ENCODE measurements at places on chromosomes 7 and 10.

- DNase-seq = no peak
These were observed 103.6 kb upstream of the SVIL start for GRCh38 chr10:29738341-29738740.

- DNase-seq = peak; percentile 92
These were observed 716 bp downstream of the OGA start for GRCh38 chr10:101817337-101818118.

DNA sequence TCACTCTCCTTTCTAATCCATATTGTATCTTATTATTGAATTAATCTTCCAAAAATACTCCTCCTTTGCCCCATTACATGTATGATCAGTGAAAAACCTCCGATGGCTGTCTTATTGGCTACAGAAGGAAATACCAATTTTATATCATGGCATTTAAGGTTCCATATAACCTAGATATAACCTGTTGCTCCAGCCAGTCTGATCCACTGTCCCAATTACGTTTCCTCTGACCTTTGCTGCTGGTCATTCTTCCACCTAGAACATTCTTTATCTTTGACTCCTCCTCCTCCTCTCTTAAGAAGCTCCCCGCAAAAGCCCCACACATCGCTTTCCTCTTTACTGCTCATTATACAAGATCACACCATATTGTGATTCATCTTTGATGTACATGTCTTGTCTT lies 161.5 kb downstream of the RNLS start:
- no peak for DNase-seq

GRCh38 chr10:23100331-23101030 lies 5.1 kb downstream of the MSRB2 start:
- DNase-seq = no peak

GRCh38 chr7:74379938-74380337 lies 73.8 kb upstream of the GTF2IRD1 start:
- DNase-seq = no peak

- no peak for DNase-seq
These were observed 192.0 kb upstream of the PTN start for GRCh38 chr7:137535579-137535978.

DNA sequence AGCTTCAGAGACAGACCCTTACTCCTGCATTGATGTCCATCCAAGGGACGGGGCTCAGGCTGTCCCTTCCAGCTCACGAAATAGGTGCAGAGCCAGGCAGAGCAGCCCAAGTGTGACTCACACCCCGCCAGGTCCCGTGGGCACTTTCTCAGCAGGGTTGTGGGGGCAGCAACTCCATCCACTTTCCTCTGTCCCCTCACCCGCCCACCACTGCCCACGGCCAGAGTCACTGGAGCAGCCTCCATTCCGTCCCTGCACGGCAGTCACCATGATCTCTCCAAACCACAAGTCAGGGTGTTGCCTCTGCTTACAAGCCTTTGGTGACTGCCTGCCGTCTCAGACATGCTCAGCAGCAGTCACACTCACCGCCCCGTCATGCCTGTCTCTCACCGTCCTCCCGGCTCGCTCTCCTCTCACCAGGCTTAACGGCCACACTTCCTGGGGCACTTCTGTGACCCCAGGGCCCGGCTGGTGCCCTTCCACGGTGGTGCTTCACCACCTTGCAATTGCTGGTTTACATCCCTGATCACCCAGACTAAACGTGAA lies 39.3 kb downstream of the CALML3 start:
- DNase-seq = no peak

DNA sequence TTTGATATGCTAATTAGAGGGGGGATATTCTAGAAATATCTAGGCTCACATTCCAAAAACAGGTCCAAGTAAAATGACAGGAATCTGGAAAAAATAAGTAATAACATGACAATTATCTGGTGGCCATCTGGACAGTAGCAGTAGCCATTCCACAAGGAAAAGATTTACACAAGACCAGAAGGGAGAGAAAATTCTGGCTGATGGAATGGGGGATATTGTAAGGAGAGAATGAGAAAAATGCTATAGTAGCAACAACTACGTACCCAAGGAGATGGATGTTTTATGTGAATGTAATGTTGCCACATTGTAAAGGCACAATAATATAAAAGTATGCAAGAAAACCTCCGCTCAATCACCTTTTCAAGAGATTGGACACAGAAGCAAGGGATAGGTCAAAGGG lies 5.4 kb downstream of the MYOF start:
- no peak for DNase-seq

DNA sequence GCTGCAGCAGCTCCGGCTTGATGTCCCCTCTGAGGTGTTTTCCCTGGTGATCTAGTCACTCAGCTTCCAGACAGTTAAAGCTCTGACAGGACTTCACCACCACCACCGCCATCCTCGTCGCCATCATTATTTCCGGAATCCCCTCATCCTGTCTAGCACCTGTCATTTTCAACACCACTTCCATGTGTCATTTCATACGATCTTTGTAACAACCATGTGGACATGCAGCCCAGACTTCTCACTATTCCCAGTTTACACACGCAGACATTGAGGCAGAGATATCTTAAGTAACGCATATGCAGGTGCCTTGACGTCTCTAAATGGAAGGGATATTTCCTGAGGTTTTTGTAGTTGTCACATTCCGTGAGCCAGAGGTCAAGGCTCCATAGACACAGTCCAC lies 530.6 kb upstream of the FOXK1 start:
- DNase-seq = no peak

GRCh38 chr7:106775552-106775936 lies 89.5 kb upstream of the PIK3CG start:
- DNase-seq = no peak

DNA sequence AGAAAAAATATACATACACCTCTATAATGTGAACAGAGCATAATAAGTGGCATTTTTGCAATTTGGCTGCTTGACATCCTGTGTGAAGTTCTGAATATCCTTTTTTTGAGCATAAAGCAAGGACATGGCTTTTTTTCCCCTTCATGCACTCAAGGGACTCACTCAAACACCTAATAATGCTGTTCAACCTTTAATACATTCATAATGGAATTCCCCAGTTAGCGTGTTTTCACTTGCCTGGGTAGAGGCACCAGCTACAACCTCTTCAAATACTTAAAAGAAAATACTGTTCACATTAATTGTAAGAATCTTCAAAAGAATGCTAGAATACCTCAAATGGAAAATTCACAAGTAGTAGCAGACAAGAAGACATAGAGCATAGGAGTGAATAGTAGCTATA lies 316.8 kb downstream of the PCDH15 start:
- no peak for DNase-seq

GRCh38 chr7:35401217-35401879 lies 147.4 kb upstream of the TBX20 start:
- DNase-seq = no peak

- no peak for DNase-seq
These were observed 291.2 kb upstream of the FZD1 start for GRCh38 chr7:90972906-90973550.

DNA sequence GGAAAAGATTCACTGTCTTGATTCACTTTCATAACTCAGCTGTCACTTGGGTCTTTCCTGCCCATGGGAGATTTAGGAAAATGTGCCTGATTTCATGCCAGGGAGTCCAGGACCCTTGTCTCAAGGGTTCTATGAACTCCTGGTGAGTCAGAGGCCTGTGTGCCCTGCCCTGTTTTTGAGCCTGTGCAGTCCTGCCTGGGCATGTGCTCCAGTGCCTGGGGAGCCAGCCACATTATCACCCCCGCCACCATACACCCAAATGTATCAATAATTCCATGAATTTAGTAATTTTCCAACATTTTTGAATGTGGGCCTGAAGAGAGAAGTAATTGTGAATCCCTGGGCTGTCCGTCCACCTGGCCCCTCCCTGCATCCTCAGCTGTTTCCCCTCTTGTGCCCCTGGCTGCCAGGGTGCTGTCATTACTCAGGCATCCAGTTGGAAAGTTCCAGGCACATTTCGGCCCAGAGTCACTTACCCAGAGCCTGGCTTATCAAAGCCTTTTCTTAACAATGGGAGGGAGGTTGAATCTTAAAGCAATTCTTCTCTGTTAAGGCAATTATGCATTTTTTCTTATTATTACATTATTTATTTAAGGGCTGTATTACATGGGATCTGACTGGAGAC lies 287.8 kb upstream of the CDC14C start:
- no peak for DNase-seq

DNA sequence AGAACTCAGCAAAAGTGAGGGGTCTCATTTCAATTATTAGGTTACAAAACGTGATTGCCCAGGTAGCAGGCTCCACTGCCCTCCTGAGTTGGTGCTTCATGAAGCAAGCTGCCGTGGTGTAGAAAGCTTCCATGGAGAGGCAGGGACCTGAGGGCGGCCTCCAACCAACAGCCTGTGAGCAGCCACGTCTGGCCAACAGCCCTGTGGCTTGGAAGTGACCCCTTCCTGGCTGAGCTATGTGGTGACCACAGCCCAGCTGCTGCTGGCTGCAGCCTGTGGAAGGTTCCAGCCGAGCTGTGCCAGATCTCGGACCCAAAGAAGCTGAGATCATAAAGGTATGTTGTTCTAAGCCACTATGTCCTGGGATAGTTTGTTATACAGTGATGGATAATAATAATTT lies 122.5 kb upstream of the KLF6 start:
- peak; percentile 71 for DNase-seq

Measured in left cardiac atrium (tissue), 4 donors.